Activated CD4-positive, alpha-beta T cell treated with anti-CD3 and anti-CD28 coated beads, Interleukin-2, amount 50 U/mL, for 16 hours (primary cell): ENCODE measurements at places on chromosomes 7 and 10.

DNA sequence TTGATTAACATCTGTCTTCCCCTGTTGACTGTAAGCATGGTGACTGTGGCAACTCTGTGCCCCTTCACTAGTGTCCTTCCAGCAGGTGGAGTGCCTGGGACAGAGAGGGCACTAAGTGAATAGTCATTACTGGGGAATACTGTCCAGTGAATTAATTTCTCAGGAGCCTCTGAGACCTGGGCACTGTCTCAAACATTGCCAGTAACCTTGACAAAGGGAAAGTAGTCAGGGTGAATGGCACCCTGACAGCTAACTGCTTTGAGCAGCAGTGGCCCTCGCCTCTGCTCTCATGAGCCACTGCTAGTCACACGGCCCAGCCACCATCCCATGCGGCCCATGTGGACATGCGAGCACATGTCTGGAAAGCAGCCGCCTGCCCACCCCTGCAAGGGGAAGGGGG, 13.1 kb upstream of the GRB10 start:
- DNase-seq: no peak

DNA sequence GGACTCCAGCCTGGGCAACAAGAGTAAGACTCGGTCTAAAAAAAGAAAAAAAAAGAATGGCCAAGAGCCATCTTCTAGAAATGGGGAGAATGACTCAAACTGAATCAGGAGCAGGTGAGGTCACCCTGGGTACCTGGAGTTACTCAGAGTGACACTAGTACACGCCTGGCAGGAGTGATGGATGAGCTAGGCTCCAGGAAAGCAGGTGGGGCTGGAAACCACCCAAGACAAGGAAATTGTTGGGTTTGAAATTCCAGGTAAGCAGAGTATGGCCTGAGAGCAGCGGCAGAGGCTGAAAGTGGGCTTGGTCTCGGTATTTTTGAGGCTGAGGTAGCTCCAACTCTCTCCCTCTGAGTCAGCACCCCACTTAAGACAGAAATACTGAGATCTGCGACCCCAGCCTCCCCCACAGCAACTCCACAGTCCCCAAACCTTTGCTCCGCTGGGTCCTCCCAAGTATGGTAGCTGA, 18.5 kb downstream of the DDIT4 start:
- DNase-seq: peak; percentile 82

- DNase-seq: no peak
Measured at GRCh38 chr7:1312136-1313070, 79.7 kb downstream of the UNCX start.

DNA sequence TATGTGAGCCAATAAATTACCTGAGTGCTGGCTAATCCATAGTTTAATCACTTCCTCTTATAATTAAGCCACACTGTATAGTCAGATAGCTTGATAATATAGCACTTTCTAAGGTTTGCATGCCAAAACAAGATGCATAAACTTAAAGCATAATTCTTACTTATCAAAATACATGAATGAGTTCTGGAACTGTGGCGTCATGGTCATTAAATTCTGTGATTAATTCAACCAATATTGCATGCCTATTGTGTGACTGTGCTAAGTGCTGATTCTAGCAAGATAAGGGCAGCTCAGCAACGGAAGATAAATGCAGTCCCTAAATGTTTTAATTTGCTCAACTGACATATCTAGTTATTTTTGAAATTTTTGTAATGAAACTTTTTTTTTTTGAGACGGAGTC, 29.7 kb downstream of the HOXA1 start:
- DNase-seq: no peak

DNA sequence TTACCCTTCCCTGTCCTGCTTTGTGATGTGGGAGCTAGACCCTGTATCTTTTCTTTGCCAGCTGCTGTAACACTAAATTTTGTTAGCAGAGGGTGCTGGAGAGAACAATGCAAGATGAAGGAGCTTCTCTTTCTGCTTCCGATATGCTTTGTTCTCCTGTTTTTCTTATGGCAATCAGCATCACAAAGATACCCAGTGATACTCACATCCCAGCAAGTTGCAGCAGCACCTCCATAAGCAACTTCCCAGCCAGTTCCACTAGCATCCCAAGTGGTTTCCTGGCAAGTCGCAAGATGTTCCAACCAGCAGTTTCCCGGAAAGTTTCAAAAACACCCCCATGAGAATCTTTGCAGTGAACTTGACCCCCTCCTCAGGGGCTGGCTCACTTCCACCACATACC, 148.6 kb downstream of the IMMP2L start:
- DNase-seq: no peak

GRCh38 chr7:135147341-135147898, 452 bp upstream of the TMEM140 start:
- peak; percentile 12 for DNase-seq

DNA sequence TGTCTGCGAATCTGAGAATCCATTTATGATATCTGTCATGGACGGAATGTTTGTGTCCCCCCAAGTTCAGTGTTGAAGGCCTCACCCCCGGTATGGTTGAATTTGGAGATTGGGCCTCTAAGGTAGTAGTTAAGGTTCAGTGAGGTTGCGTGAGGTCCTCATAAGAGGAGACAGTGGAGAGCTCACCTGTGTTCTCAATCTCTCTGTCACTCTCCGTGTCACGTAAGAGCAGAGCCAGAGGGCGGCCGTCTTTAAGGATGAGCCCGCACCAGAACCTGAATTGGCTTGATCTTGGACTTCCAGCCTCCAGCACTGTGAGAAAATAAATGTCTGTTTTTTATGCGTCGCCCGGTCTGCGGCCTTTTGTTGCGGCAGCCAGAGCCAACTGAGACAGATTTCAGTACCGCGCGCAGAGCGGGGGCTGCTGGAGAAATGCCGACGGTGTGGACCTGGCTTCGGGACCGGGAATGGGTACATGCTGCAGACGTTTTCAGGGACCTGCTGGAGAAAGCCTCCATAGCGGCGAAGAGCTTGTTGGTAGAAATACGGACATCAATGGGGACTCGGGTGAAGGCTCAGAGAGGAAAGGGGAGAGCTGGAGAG, 40.2 kb downstream of the WDR37 start:
- DNase-seq: no peak

GRCh38 chr7:106947244-106947728, 82.2 kb downstream of the PIK3CG start:
- peak; percentile 39 for DNase-seq

DNA sequence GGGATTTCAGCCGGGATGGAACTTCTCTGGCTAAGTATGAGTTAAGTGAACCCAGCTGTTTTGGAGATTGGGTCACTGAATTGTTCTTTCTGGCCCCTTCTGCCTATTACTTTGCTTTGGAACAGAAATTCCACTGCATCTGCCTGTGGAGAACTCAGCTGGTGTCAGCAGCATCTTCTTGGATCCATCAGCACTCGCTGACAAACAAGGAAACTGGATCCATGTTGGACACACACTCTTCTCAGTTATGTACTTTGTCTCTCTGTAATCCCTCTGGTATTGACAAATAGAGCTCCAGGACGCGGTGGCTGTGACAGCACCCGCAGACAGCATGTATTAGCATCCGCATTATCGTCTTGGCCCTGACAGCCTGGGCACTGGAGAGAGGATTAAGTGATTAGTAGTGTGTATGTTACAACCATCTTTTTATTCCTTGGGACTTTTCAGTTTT, 73.0 kb upstream of the BMPER start:
- no peak for DNase-seq

GRCh38 chr7:80510021-80510420, 1.8 kb downstream of the GNAT3 start:
- DNase-seq: no peak

GRCh38 chr10:116006508-116006907, 266.5 kb downstream of the GFRA1 start:
- no peak for DNase-seq

DNA sequence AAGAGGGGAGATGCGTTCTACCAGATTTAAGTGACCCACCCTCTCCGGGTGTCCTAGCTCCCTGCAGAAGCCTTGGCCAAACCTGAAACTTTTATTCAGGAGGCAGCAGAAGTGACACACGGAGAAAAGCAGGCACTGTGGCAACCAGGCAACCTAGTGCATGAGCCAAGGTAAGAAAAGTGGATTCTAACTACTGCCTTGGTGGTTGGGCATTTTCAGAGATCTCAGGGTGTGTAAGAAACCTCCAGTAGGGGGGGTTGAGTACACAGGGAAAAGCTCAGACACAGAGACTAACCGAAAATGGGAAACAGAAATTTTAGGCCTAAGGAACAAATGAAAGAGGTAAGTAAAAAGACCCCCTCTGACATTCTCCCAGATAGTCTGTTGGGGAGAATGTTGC, 645.7 kb downstream of the ANKRD7 start:
- no peak for DNase-seq

- no peak for DNase-seq
Measured at GRCh38 chr7:155027879-155028278, 25.0 kb upstream of the PAXIP1 start.
